NCI-H2081 treated with DMSO at 0.1 percent for 48 hours (cell line): ENCODE measurements at places on chromosomes 12 and 14.
A peak's percentile ranks its signal among the peaks of the same experiment; 100 is the strongest.

- DNase-seq = no peak
These were observed at the start of gene TNFRSF1A for GRCh38 chr12:6341417-6342139. TNFRSF1A (minus strand) TSS chr12:6342076; CDS start chr12:6341814, 262 bp downstream.

DNA sequence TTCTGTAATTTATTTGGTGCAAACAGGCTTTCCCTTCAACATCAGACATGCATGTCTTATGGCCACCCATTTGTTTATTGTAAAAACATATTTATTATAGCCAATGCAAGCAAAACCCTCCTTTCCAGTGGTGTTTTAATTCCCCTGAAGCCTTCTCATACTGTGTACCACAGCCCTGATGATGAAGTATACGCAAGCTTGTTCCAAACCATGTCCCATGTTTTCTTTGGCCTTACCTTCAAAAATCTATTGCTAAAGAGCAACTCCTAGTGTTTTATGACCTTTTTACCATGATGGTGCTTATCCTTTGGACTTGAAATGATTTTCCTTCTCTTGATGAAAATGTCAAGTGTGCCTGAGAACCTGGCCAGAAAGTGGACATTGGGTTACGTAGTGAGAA is 85.9 kb upstream of the CCDC91 start:
- DNase-seq = no peak

GRCh38 chr12:109597795-109598427 is 24.3 kb downstream of the MVK start:
- DNase-seq = peak; percentile 55

- DNase-seq = no peak
These were observed 41.3 kb upstream of the TMTC2 start for GRCh38 chr12:82645414-82645813.

GRCh38 chr12:130673036-130673705 is 42.9 kb downstream of the RIMBP2 start:
- DNase-seq = no peak

- no peak for DNase-seq
These were observed 7.5 kb upstream of the WSB2 start for GRCh38 chr12:118068445-118068844.

- DNase-seq = no peak
These were observed 125.2 kb downstream of the MGST1 start for GRCh38 chr12:16472631-16473030.

DNA sequence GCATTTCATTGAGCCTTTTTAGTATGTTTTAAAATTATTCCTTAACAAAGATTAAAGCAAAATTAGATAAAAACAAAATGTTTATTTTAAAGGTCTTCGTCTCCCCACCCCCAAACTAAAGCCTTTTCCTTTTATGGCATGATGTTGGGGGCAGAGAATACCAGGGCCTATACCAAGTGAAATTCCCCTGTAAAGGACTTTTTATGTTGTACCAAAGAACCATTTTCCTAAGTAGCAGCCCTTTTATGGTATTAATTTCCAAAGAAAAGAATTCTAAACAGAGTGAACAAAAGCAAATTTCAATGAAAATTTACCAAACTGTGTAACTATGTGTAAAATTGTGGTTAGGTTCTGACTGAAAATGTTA is 71.9 kb upstream of the GNPNAT1 start:
- DNase-seq = no peak

GRCh38 chr12:6772726-6773589 is 638 bp downstream of the LAG3 start:
- DNase-seq = no peak

DNA sequence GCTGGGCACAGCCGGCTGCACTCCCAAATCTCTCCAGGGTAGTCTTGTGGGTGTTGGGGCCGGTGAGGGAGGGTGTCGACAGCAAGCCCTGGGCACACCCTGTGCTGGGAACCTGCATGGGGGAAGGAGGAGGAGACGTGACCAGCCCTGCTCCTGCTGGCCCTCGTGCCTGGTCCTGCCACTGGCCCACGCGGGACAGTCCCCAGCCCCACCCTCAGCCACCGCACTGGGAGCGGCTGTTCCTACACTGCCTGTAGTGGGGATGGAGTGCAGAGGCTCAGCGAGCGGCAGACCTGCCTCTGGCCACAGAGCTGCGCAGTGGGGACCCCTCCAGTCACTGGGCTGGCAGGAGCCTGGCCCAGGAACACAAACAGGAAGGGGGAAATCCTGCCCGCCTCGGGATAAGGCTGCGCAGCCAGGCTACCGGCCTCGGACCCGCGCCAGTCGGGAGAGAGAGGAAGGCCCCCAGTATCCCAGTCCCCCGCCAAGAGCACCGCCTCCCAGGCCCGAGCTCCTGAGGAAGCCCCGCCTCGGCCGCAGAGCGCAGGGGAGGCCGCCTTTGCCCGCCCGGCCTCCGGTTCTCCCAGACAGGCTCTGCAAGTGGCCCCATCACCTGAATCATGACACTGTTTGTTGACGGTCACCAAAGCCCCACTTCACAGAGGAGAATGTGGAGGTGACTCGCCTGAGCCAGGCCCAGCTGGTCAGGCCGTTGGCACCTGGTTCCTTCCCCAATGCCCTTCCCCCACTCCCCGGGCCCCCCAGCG is 10.6 kb downstream of the AHNAK2 start:
- no peak for DNase-seq

DNA sequence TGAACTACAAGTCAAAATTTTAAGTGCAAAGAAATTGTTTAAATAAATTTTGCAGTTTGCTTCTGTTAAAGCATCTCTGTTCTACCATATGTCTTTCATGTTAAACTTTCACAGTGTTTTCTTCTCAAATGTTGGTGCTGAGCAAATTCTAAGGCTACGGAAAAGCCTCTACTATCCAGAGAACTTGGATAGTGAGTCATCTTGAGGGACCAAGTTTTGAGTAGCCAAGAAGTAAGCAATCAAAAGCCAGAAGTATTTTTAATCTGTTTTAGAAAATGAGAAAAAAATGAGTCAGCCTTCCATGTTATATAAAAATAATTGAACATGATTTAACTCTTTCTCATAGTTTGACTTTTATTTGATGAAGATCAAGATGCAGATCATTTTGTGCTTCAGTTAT is 3.3 kb downstream of the BRMS1L start:
- DNase-seq = no peak

DNA sequence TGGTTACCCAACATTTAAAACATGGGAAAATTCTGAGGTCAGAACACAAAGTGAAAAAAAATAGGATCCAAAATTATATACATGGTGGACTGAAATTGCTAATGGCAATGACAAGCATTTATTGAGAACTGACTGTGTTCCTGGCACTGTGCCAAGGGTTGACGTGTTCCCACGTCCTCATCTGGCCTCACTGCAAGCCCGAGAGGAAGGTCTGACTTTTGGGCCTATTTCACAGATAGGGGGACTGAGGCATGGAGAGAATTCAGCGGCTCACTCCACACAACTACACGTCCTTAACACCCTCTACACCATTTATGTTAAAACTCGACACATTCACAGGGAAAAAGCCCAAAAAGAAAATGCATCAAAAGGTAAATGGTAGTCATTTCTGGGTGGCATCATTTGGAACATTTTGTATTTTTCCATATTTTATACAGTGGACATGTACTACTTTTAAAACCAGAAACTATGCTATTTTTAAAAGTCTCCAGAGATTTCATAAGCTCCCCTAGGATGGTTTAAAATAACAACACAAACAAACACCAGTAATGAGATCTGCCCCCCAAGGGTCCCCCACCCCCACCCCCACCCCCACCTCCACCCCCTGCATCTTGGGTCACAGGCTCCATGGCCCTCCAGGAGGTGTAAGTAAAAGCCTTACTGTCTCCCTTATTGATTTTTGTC is 27.7 kb downstream of the CLMN start:
- no peak for DNase-seq

DNA sequence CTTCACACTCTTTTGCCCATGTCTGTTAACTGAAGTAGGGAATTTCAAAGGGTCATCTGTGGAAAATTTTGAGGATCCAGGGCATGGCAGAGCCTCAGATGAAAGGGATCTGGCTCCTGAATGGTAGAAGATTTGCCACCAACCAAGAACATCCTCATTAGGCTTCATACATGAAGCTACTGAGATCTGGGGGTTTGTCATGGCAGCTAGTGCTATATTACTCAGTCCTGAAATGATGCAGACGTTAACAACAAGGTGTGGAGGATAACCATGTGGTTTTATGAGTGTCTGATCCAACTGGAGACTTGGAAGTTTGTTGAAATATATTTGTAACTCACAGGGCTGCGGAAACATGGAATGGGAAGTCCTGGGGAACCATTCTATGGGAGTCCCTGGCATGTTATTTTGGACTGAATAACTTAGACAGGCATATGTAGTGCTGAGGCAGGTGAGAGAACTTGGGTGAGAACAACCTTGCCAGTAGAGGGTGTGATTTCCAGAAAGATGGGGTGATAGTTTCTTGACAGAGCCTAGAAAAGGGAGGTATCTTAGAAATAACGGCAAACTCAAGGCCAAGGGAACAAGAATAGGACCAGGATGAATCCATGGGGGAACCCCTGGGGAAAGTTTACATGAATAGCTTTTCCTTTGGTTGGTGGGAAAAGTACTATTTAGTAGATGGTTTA is 42.0 kb upstream of the C12orf75 start:
- no peak for DNase-seq

DNA sequence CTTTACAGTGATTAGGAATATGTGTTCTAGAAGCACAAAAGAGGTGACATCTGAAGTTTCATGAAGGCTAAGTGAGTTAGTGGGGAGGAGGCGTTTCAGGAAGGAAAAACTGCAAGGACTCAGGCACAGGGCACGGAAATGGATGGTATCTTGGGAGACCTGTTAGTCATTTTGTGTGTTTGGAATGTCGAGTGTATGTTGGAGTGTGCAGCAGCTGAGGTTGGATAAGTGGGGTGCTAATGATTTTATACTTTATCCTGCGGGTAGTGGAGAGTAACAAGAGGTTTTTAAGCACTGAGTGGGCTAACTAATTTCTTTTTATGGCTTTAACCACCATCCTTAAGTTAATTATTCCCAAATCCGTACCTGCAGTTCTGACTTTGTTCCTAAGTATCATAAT is 571.5 kb upstream of the FBXO33 start:
- no peak for DNase-seq

GRCh38 chr12:108381787-108382436 is 42.8 kb upstream of the CMKLR1 start:
- no peak for DNase-seq

GRCh38 chr12:49643961-49644619 is 20.7 kb downstream of the PRPF40B start:
- no peak for DNase-seq

- no peak for DNase-seq
These were observed 338.6 kb downstream of the CEP128 start for GRCh38 chr14:80602946-80603345.

DNA sequence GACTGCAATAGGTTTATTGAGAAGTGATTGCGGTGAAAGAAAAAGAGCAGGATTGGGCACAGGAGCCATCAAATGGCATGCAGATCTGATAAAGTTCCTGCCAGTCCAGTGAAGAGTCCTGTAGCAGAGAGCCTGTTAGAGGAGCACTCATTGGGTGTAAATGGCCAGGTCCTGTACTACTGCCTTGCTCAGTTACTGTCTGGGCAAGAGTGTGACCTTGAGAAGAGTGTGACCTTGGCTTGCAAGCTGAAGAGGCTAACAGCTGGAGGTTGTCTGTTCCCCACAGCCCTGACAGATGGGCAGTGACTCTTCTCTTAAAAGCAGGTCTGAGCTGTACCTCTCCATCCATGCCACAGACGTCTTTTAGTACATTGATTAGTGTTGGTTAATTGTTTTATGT is 148.6 kb upstream of the SLC38A2 start:
- no peak for DNase-seq

DNA sequence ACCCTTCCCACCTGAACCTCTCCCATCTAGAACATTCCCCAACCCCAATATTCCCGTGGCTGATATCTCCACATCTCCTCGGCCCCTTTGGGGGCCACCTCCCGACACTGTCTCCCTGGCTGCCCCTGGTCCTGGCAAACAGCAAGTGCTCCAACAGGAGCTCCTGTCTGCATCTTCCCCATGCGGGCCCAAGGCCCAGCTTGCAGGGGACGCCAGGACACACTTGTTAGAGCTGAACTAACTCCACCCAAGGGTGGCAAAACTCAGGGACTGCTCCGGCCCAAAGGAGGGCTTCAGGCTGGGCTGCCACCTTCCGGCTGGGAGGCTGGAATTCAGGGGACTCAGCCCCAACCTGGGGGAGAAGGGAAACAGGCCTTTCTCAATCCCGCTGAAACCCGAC is 106.6 kb downstream of the NCOR2 start:
- DNase-seq = no peak

- DNase-seq = no peak
These were observed 264.3 kb upstream of the FOXN3 start for GRCh38 chr14:89681086-89682018.

GRCh38 chr12:119423285-119423684 is 88.8 kb downstream of the CCDC60 start:
- DNase-seq = no peak

- DNase-seq = peak; percentile 62
These were observed at the start of the genes LYSET and MOAP1 for GRCh38 chr14:93184391-93185348. LYSET (plus strand) TSS chr14:93185317; CDS start chr14:93185406, 89 bp downstream. MOAP1 (minus strand) TSS chr14:93184897; CDS start chr14:93184242, 655 bp downstream.

DNA sequence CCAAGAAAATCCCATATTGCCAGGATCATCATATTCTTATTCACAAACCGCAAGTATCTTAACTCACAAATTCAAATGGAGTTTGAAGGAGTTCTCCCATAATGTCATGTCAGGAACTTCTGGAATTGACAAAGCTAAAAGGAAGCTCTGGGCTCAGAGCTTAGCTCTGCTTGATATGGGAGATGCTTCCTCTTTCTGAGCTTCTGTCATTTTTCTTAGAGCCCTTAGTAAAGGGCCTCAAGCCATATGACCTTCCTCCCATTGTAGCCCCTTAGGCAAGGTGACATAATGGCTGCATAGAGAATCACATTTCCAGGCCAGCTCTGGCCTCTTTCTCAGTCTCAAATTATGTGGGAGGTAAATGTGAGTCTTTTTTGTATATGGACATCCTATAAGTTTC is 40.9 kb downstream of the SLC4A8 start:
- DNase-seq = no peak

DNA sequence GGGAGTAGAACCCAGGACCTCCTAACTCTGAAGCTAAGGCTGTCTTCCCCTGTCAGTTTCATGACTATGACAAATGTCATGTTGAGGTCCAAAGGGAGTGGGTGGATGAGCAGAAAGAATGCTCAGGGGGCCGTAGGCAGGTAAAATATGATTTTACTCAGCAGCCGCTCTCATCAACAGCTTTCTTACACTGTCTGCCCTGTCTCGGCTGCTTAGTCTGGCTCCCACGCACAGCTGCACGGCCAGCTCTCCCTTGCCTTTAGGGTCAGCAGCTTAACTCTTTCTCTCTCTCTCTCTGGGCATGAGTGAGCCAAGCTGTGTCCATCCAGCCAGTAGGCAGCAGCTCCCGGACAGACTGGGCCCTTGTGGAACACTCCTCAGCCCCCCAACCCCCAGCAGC is 95.2 kb downstream of the GCH1 start:
- DNase-seq = no peak

DNA sequence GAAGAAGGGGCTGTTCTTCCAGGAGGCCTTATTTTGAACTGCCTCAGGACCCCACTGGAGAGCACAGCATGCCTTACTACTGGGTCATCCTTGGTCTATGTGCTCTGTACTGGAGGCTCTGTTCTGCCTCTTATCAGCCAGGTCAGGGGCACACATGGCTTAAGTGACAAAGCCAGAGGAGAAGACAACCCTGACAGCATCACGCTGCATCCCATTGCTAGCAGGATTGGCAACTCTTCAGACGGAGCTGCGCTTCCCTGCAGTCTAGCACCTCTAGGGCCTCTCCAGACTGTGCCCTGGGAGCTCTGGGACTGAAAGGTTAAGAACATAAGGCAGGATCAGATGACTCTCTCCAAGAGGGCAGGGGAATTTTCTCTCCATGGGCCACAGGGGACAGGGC is 17.3 kb upstream of the TIGAR start:
- no peak for DNase-seq
